ENCODE measurements at places on chromosomes 16 and 17. TPM values are rescaled to one million over a fixed set of nuclear protein-coding genes. Genes with fewer than 3 reads are reported as not detected.

Gene KRTAP3-2
- not detected for polyA plus RNA-seq

Gene INCA1
- polyA plus RNA-seq = 3.3 TPM

Gene SALL1
- 6.6 TPM for polyA plus RNA-seq

Gene PRR29
- polyA plus RNA-seq = 0.08 TPM

Gene EMC8
- 71.6 TPM for polyA plus RNA-seq

Gene KRTAP4-1
- not detected for polyA plus RNA-seq

Gene PPM1E
- 0.20 TPM for polyA plus RNA-seq

Gene CIITA
- 0.08 TPM for polyA plus RNA-seq

Gene DPEP2
- polyA plus RNA-seq = 0.26 TPM

Gene B3GNT9
- polyA plus RNA-seq = 1.2 TPM

Gene KRT16
- 0.07 TPM for polyA plus RNA-seq

Gene ATP2A3
- 0.10 TPM for polyA plus RNA-seq

Gene EXOC3L1
- polyA plus RNA-seq = 0.10 TPM

Gene RASL10B
- 7.5 TPM for polyA plus RNA-seq

Gene MYO15B
- polyA plus RNA-seq = 8.1 TPM

Gene CCDC40
- polyA plus RNA-seq = 4.1 TPM

Gene CPNE7
- 2.1 TPM for polyA plus RNA-seq

Gene SNX20
- polyA plus RNA-seq = not detected

Gene CA5A
- polyA plus RNA-seq = 70.0 TPM

Gene UBE2Z
- 114 TPM for polyA plus RNA-seq

Gene KRT12
- 0.31 TPM for polyA plus RNA-seq

Gene KRTAP4-6
- not detected for polyA plus RNA-seq

Gene FBXW10
- polyA plus RNA-seq = 0.17 TPM

Gene C17orf100
- 10.1 TPM for polyA plus RNA-seq

Gene MYH11
- not detected for polyA plus RNA-seq

Gene SYT17
- 0.85 TPM for polyA plus RNA-seq

Gene FTSJ3
- polyA plus RNA-seq = 26.0 TPM

Gene UTS2R
- polyA plus RNA-seq = 0.15 TPM

Gene TP53TG3F
- polyA plus RNA-seq = not detected

Gene PABPN1L
- not detected for polyA plus RNA-seq

Gene KATNIP
- polyA plus RNA-seq = 9.7 TPM

Gene CALCOCO2
- polyA plus RNA-seq = 111 TPM

Gene SLC13A2
- not detected for polyA plus RNA-seq

Gene CLDN9
- 0.26 TPM for polyA plus RNA-seq

Gene ALDH3A2
- polyA plus RNA-seq = 79.1 TPM

Gene BMERB1
- polyA plus RNA-seq = 2.5 TPM

Gene TBC1D3G
- polyA plus RNA-seq = not detected

Gene PRSS8
- polyA plus RNA-seq = 7.2 TPM

All from HepG2 (cell line).